ENCODE measurements at places on chromosomes 7 and 10.

GRCh38 chr10:67793313-67793712 lies 44.7 kb downstream of the DNAJC12 start:
- no peak for DNase-seq

DNA sequence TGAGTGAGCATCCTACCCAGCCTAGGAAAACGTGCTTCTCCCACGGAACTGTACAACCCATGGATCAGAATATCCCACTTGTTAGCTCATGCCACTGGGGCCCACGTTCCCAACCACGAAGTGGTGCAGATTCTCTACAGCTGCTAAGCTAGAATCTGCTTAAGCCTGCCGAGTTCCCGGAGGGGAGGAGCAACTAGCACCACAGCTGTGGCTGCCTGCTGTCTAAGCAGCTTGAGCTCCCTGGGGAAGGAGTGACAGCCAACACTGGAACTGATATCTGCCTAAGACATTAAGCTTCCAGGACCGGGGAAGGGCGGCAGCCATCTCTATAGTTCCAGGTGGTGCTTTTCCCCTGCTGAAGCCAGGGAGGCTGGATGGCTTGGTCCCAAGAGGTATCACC lies 334.7 kb upstream of the CHRM2 start:
- no peak for DNase-seq

GRCh38 chr7:117395743-117396142 lies 31.6 kb downstream of the ASZ1 start:
- no peak for DNase-seq

DNA sequence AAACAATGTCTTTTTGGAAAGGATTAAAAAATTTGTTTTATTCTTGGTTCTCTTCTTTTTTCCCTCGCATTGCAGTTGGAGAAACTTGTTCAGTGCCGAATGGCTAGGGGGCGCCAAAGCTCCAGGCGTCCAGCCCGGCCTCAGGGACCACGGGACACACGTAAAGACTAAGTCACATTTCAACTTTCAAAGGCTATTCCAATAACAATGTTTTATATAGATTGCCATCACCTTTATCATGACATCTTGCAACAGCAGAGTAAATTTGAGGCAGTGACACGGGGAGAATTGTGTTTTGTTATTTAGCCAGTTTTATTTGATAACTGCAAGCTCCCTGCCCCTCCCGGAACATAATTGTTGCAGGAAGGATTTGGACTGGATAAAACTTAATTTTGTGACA lies 2.2 kb upstream of the IGFBP3 start:
- DNase-seq: no peak

DNA sequence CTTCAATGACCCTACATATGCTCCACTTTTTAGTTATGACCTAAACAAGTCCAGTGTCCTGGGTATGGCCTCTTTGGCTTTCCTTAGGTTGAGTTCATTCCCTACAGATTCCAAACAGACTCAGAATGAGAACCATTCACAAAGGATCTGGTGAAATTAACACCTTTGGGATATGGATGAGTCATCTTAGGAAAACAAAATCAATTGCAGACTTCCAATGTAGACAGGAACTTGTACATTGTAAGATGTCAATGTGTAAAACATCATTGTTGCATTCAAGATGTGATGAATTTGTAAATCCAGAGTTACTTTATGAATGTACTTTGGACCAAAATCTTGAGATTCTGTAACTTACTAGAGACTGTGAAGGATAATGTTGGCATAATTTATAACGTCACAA lies 43.4 kb upstream of the HECTD2 start:
- DNase-seq: no peak

DNA sequence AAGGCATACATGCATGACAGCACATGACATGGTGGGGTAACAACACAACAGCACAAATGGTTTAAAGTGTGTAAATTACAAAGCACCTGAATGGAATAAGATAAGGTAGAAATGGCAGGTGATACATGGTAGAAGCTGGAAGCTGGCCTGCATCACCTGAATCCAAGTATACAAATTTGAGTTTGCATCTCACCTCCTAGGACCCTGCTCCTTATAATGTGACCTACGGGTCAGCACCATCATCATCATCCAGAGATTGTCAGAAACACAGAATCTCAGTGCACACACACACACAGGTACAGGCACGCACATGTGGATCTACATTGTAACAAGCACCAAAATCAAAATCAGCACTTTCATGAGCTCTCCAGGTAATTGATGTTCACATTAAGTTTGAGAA lies 1048.2 kb upstream of the AUTS2 start:
- DNase-seq: no peak

DNA sequence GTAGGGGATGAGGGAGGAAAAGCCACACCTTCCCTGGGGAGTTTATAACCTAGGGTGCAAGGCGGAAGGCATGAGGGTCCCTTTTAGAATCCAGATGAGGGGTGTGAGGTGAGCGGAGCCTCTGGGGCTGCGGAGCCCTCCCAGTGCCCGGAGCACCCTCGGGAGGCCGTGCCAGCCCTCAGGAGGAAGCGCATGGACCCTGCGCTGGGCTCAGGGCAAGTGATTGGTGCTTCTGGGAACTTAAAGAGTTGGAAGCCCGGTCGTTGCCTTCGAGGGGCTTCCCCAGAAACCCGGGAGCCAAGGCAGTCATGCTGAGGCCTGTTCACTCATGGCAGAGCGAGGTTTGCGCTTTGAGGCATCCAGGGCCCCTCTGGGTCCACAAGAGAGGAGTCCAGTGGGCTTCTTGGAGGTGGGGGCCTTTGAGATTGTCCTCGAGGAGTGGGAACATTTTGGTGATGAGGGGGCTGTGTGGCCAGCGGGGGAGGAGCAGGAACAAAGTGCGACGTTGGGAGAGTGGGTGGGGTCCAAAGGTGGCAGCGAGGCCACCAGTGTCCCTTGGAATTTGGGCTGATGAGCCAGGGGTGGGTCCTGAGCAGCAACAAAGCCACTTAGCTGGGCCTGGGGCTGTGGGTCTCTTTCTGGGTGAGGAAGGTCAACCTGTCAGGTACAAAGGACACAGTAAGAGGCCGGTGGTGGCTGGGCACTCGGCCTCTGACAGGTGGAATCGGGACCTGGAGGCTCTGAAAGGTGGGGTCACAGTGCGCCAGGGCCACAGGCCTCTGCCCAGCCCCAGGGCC lies 79.9 kb downstream of the MKI67 start:
- no peak for DNase-seq

DNA sequence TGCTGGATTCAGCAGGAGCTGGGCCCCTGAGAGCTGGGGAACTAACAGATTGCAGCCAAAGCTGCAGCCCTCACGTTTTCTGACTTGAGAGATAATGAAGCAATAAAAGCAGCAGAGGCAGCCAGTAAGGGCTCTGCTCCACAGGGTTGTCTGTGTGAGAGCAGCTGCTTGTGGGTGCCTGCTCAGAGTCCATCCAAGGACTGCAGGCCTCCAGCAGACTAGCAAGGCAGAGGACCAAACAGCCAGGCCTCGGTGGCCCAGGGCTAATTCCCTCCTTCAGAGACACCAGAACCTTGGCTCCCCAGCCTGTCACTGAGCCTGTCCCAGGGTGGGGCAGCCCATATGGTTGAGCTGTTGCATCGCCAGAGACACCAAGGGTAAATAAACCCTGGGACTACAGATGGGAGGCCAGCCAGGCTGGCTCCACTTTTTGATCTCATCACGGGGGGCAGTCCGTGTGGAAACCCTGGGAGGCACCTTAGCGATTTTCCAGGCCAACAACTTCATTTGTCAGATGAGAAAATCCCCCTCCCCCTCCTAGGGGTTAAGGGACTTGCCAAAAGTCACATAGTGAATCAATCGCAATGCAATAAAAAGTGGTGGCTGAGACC lies 229.2 kb downstream of the WDR11 start:
- DNase-seq: no peak

GRCh38 chr10:4332764-4333458 lies 493.1 kb upstream of the AKR1E2 start:
- no peak for DNase-seq

GRCh38 chr10:101450277-101451080 lies 96.5 kb downstream of the BTRC start:
- no peak for DNase-seq

DNA sequence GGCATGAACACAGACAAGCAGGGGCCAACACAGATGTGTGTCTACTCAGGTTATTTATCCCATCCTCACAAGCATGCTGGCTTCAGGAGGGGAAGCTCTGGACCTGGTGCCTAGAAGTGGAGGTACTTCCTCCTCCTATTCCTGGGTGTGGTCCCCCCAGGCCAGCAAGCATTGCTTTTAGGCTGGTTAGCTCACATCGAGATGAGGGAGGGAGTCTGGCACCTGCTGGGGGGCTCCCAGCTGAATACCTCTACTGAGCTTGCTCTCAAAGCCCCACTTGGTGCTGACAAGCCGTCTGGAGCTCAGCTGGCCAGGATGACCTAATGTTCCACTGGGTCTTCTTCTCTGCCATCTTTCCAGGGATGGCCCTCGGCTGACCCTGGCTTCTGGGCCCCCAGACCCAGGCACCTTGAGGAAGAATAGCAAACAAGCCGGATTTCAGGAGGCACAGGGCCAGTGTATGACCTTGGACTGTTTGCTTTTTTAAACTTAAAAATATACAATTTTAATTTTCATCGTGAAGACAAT lies 26.8 kb downstream of the FAM241B start:
- DNase-seq: no peak

GRCh38 chr7:133562621-133563020 lies 309.7 kb downstream of the EXOC4 start:
- no peak for DNase-seq

- DNase-seq: no peak
These were observed 983.7 kb downstream of the GATA3 start for GRCh38 chr10:9038146-9038714.

GRCh38 chr7:133859871-133860450 lies 267.2 kb upstream of the LRGUK start:
- no peak for DNase-seq

- DNase-seq: no peak
These were observed 149.5 kb downstream of the FANK1 start for GRCh38 chr10:126045861-126046260.

- DNase-seq: no peak
These were observed 23.8 kb downstream of the CROT start for GRCh38 chr7:87369216-87369615.

DNA sequence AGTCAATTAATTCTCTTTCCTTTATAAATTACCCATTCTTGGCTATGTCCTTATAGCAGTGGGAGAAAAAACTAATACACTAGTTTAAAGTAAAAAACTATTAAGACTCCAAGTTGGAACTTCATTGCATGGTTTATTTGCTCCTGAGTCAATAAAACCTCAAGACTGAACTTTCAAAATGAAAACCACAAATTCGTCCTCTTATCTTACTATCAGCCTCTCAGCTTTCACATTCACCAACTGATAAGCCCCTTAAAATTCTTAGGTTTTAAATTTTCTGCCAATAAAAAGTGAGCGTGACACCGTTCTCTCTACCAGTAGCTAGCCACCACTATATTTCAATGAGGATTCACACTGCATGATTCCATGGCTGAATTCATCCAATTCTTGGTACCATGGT lies 346.4 kb upstream of the NPSR1 start:
- no peak for DNase-seq

- no peak for DNase-seq
These were observed 55.7 kb downstream of the TMEM209 start for GRCh38 chr7:130149281-130150139.

- DNase-seq: no peak
These were observed 107.4 kb downstream of the UBE2H start for GRCh38 chr7:129845178-129845971.

- DNase-seq: peak; percentile 13
These were observed 69.0 kb upstream of the VOPP1 start for GRCh38 chr7:55641273-55641691.

GRCh38 chr7:90216771-90217170 lies 5.2 kb downstream of the STEAP2 start:
- DNase-seq: no peak

DNA sequence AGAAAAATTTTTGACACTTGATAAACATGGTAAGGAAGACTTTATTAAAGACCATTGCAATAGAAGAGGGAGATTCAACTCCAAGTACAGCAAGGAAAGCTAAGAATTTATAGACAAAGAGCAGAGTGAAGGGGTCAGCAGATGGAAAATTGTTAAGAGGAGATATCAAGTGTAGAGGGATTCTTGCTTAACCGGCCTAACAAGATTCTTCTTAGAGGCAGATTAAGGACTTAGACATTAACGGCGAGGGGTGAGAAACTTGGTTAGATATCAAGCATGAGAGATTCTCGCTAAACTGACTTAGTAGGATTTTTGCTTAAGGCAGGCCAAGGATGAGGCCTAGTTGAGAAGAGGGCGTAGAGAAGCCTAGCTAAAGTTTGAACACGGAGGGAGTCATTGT lies 76.0 kb downstream of the ITGB1 start:
- DNase-seq: no peak

DNA sequence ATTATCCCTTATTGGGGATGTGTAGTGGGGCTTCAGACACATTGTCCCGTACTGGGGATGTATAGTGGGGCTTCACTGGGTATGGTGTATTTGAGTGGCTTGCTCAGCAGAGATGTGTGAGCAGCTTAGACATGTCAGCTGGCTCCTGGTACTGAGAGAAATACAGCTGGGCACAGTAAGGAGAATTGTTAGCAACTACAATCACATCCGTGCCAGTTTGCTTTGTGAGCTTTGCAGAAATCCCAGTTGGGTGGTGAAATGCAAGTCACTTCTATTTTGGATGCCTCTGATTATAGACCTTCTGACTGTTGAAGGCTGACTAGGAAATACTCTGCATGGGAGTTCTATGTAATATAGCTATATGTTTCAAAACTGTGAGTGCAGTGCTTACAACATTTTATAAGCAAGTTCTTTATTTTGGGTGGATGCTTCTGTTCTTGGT lies 10.8 kb downstream of the CCNY start:
- no peak for DNase-seq

DNA sequence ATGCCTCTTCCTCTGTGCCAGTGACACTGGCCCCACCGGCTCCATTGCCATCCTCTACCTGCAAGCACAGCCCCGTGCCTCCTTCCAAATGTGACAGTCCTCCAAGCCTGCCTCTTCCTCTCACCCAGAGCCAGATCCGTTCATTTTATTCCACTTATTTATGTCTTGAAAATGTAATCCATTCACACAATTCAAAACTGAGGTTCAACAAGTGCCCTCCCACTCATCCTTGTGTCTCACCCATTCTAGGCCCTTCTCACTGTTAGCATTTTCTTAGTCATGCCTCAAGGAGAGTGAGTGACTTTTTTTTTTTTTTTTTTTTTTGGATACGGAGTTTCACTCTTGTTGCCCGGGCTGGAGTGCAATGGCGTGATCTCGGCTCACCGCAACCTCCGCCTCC lies 41.7 kb downstream of the FKBP6 start:
- DNase-seq: no peak

- no peak for DNase-seq
These were observed 6.6 kb downstream of the GJD4 start for GRCh38 chr10:35611750-35612149.

DNA sequence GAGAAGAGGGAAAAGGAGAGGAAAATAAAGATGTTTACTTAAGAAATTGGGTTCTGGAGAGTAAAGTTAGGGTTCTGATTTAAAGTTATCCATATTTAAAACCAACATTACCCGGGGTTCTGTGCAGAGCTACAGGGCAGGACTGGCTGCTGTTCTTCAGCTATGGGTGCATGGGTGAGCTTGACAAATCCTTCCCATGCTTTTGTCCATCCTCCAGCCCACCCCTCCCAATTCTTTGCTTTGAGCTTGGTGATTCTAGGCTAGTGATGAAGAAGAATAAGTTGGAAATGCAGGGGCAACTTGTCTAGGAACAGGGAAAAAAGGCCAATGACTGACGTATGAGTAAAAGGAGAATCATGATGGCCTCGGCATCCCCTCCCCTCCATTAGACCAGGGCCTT lies 636.0 kb downstream of the LRMDA start:
- no peak for DNase-seq

Measured in activated T-cell treated with anti-CD3 and anti-CD28 coated beads for 4 hours (primary cell).